Small intestine (tissue), 16 donors: ENCODE measurements at places on chromosomes 2 and 18. TPM values are rescaled to one million over a fixed set of nuclear protein-coding genes. Genes with fewer than 3 reads are reported as not detected.

CXCR1 gene
- polyA plus RNA-seq = not detected

CREG2 gene
- polyA plus RNA-seq = under 0.01 TPM

CCDC102B gene
- polyA plus RNA-seq = 5.1 TPM

EML6 gene
- polyA plus RNA-seq = 0.54 TPM

CTLA4 gene
- 0.22 TPM for polyA plus RNA-seq

SDC1 gene
- polyA plus RNA-seq = 38.9 TPM

PDE1A gene
- polyA plus RNA-seq = 3.5 TPM

TMEM169 gene
- 1.1 TPM for polyA plus RNA-seq

CAPN14 gene
- not detected for polyA plus RNA-seq

TGFBRAP1 gene
- polyA plus RNA-seq = 7.3 TPM

CAVIN2 gene
- polyA plus RNA-seq = 8.1 TPM

MRO gene
- polyA plus RNA-seq = 6.2 TPM

MATN3 gene
- not detected for polyA plus RNA-seq

ATP8B1 gene
- polyA plus RNA-seq = 25.5 TPM

PRSS56 gene
- not detected for polyA plus RNA-seq

LCT gene
- 37.0 TPM for polyA plus RNA-seq

SULT1C4 gene
- not detected for polyA plus RNA-seq

ITGAV gene
- polyA plus RNA-seq = 5.1 TPM

VIT gene
- 7.5 TPM for polyA plus RNA-seq

MYO7B gene
- polyA plus RNA-seq = 617 TPM

MC2R gene
- 0.46 TPM for polyA plus RNA-seq

SKOR2 gene
- polyA plus RNA-seq = not detected

BCL2L11 gene
- polyA plus RNA-seq = 8.5 TPM

POTEI gene
- polyA plus RNA-seq = not detected

PRPF40A gene
- polyA plus RNA-seq = 45.9 TPM

DNER gene
- polyA plus RNA-seq = not detected

XIRP2 gene
- polyA plus RNA-seq = 0.03 TPM

NEB gene
- polyA plus RNA-seq = 0.36 TPM

CFAP53 gene
- 0.67 TPM for polyA plus RNA-seq

ARHGEF4 gene
- polyA plus RNA-seq = 0.22 TPM

SMCHD1 gene
- 37.7 TPM for polyA plus RNA-seq

ANKRD30B gene
- polyA plus RNA-seq = 0.22 TPM

STARD6 gene
- not detected for polyA plus RNA-seq

UGT1A8 gene
- 3.3 TPM for polyA plus RNA-seq

TTR gene
- 2,731 TPM for polyA plus RNA-seq

FBLN7 gene
- not detected for polyA plus RNA-seq

GALR1 gene
- polyA plus RNA-seq = 1.1 TPM

HOXD12 gene
- polyA plus RNA-seq = not detected

VPS54 gene
- 30.4 TPM for polyA plus RNA-seq

PFN4 gene
- not detected for polyA plus RNA-seq

SERPINB10 gene
- not detected for polyA plus RNA-seq

SRD5A2 gene
- not detected for polyA plus RNA-seq

CTAGE1 gene
- polyA plus RNA-seq = not detected

DNAJC5G gene
- polyA plus RNA-seq = not detected

SLC5A6 gene
- polyA plus RNA-seq = 9.5 TPM

RTP5 gene
- polyA plus RNA-seq = 0.04 TPM

C2orf80 gene
- 0.46 TPM for polyA plus RNA-seq

LRRC30 gene
- not detected for polyA plus RNA-seq

LRP1B gene
- polyA plus RNA-seq = 0.07 TPM

TDRD15 gene
- not detected for polyA plus RNA-seq

UGT1A10 gene
- 0.27 TPM for polyA plus RNA-seq
